ENCODE measurements at places on chromosomes 4 and X.

DNA sequence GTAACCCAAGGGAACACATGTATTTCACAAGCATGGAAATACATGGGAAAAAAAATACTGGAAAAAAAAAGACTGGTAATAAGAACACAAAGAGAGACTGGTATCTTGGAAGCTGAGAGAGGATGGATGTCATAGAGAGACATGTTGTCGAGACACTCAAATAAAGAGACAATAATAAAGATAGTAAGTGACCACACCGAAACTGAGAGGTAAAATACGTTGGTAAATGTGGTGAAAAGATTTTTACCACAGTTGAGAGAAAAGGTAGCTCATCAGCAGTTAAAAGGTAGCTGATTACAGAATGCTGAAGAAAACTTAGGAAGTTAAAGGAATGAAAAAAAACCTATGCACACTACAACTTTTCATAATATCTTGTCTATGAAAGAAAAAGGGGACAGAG is 81.1 kb downstream of the ARAP2 start:
- DNase-seq = no peak

DNA sequence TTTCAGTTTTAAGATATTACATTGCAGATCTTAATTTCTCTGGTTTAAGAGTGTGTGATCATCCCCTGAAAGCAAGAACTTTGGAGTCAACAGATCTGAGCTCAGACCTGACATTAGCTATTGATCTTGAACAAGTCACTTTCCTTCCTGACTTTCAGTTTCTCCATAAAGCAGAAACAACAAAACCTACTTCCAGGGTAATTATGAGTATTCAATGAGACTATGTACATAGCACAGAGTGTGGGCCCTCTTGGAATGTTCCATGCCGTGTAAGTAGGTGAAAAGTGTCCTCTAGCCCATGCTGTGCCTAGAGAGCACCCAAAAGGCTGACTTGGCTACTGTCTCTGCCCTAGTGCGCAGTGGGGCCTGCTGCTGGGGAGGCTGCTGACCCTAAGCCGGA is 188.0 kb upstream of the RPL34 start:
- no peak for DNase-seq

DNA sequence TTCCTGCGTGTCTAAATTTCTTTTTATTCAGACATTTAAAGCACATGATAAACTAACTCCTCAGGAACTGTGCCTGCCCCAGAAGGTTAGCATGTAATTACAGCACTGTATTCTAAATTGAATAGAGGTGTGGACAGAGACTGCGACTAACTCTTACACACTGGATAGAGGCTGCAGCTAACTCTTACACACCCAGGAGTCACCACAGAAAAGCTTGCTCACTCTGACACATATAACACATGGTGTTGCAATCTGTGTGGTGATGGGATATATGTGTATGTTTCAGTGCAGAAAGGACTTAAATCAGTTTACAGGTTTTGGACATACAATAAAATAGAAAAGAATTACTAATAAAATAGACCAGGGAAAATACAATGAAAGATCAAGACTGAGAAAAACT is 41.5 kb downstream of the SMAD1 start:
- DNase-seq = no peak

- no peak for DNase-seq
These were observed 1703.1 kb downstream of the PCDH7 start for GRCh38 chr4:32423267-32423666.

DNA sequence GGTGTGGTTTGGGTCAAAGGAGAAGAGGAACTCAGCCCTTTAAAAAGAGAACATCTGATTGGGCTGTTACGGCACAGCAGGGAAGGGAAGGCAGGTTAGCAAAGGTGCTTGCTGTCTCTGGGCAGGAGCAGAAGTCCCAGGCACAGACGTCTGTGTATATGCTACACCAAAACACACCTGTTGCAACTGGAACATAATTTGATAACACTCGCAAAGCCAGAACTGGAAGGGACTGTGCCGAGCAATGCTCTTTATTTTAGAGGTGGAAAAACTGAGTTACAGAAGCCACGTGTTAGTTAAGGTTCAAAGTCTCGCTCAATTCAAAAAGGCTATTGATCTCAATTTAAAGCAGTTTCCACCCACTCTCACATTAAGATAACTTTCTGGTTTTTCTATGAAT is 2.2 kb upstream of the FAM114A1 start:
- DNase-seq = no peak

Measured in islet precursor cell (in vitro differentiated cells).